Aorta (tissue), 5 donors: ENCODE measurements at places on chromosomes 1 and 21.

GRCh38 chr1:232355162-232356006 is 274.5 kb downstream of the SIPA1L2 start:
- no peak overlapping the region for H3K4me3 ChIP-seq
- no peaks in the 10 kb centered on the region for H3K4me1 ChIP-seq
- H3K27ac ChIP-seq = no peak overlapping the region

DNA sequence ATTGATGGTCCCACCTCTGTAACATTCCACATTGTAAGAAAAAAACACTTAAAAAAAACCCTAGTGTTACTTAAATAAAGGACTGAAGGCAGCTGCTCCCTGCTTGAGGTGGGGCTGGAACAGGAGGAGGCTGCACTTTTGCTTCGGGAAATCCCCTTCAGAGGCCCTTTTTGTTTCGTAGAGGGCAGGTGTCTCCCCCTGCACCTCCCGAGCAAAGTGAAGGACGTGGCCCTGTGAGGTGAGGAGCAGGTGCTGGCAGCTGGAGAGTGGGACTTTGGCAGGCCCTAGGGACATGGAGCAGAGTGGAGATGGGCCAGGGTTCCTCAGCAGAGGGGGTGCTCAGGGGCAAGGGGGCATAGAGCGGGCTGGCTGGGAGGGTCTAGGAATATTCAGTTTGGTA is 33.4 kb upstream of the WNT4 start:
- no peaks in the 10 kb centered on the region for H3K27me3 ChIP-seq
- DNase-seq = no peak
- no peaks in the 10 kb centered on the region for H3K36me3 ChIP-seq
- no peak overlapping the region for H3K4me3 ChIP-seq
- no peaks in the 10 kb centered on the region for H3K4me1 ChIP-seq

- no peaks in the 10 kb centered on the region for H3K27me3 ChIP-seq
- H3K27ac ChIP-seq = no peak overlapping the region
- no peak overlapping the region for H3K4me3 ChIP-seq
- no peaks in the 10 kb centered on the region for H3K36me3 ChIP-seq
- DNase-seq = no peak
- H3K4me1 ChIP-seq = no peaks in the 10 kb centered on the region
Observed at GRCh38 chr1:206050655-206051235, 2.2 kb upstream of the RHEX start.

GRCh38 chr21:14945176-14945575 is 119.6 kb downstream of the NRIP1 start:
- no peaks in the 10 kb centered on the region for H3K4me1 ChIP-seq
- no peak overlapping the region for H3K4me3 ChIP-seq
- H3K36me3 ChIP-seq = no peaks in the 10 kb centered on the region
- no peak overlapping the region for H3K27ac ChIP-seq
- H3K27me3 ChIP-seq = peaks cover 2% of the 10 kb centered on the region

DNA sequence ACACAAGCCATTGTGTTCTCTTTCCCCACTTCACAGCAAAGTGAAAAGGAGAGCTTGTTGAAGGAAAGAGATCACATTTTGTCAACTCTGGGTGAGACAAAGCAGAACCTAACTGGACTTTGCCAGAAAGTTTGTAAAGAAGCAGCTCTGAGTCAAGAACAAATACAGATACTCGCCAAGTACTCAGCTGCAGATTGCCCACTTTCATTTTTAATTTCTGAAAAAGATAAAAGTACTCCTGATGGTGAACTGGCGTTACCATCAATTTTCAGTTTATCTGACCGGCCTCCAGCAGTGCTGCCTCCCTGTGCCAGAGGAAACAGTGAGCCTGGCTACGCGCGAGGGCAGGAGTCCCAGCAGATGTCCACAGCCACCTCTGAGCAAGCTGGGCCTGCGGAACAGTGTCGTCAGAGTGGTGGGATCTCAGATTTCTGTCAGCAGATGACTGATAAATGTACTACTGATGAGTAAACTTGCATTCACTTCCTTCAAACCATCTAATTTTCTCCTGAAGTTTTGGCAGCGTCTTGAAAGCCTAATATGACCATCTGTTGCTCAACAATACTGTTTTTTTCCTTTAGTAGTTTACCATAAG is 43.7 kb downstream of the BACH1 start:
- DNase-seq = peak; percentile 70
- H3K4me3 ChIP-seq = no peak overlapping the region
- peaks cover 13% of the 10 kb centered on the region for H3K4me1 ChIP-seq
- no peaks in the 10 kb centered on the region for H3K27me3 ChIP-seq

GRCh38 chr1:82560566-82560965 is 759.8 kb downstream of the ADGRL2 start:
- no peaks in the 10 kb centered on the region for H3K36me3 ChIP-seq
- no peak for DNase-seq
- H3K27ac ChIP-seq = no peak overlapping the region
- no peak overlapping the region for H3K4me3 ChIP-seq
- H3K27me3 ChIP-seq = no peaks in the 10 kb centered on the region
- H3K4me1 ChIP-seq = peaks cover 6% of the 10 kb centered on the region

- no peaks in the 10 kb centered on the region for H3K4me1 ChIP-seq
- no peak for DNase-seq
- H3K4me3 ChIP-seq = no peak overlapping the region
- H3K36me3 ChIP-seq = peaks cover 5% of the 10 kb centered on the region
- H3K27ac ChIP-seq = no peak overlapping the region
Observed at GRCh38 chr1:236545621-236546169, 21.9 kb downstream of the LGALS8 start.

- H3K4me1 ChIP-seq = no peaks in the 10 kb centered on the region
- no peaks in the 10 kb centered on the region for H3K27me3 ChIP-seq
- no peaks in the 10 kb centered on the region for H3K36me3 ChIP-seq
- no peak for DNase-seq
Observed at GRCh38 chr1:51740652-51741051, 123.8 kb downstream of the OSBPL9 start.

DNA sequence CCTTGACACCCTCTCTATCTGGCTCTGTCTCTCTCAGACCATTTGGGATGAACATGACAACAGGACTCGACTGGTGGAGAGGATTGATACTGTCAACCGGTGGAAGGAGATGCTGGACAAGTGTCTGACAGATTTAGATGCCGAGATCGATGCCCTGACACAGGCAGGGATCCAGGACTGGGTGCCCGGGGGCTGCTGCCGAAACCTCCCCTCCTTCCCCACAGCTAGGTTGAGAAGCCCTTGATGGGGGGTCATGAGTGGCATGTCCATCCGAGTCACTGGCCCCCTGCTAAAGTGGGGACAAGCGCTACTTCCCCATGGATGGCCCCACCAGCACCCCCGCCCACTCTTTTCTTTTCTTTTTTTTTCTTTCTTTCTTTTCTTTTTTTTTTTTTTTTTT is 1.2 kb downstream of the TEKT2 start:
- no peak overlapping the region for H3K4me3 ChIP-seq
- no peaks in the 10 kb centered on the region for H3K27me3 ChIP-seq
- no peaks in the 10 kb centered on the region for H3K4me1 ChIP-seq
- DNase-seq = peak; percentile 24
- no peaks in the 10 kb centered on the region for H3K36me3 ChIP-seq

DNA sequence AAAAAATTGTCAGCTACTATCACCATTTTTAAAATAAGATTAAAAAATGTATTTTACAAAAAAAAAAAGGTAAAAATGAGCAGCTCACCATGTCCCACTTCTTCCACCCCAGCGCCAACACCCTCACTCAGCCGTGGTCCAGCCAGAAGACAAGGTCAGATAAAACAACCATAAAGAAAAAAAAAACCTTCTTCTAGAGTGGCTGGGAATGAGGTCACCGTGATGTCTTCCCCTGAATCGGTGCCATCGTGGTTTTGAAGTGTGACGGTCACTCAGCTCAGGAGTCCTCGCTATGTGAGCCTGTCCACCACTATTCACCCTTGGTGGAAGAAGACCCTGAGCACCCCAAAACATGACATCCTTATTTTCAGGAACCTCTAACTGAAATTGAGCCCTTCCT is 38.1 kb downstream of the B3GALT5 start:
- H3K4me3 ChIP-seq = no peak overlapping the region
- H3K36me3 ChIP-seq = no peaks in the 10 kb centered on the region
- H3K27me3 ChIP-seq = no peaks in the 10 kb centered on the region
- no peak for DNase-seq
- H3K4me1 ChIP-seq = no peaks in the 10 kb centered on the region

GRCh38 chr1:25538191-25538767 is 5.1 kb upstream of the LDLRAP1 start:
- H3K27me3 ChIP-seq = no peaks in the 10 kb centered on the region
- no peaks in the 10 kb centered on the region for H3K4me1 ChIP-seq
- no peak for DNase-seq
- H3K4me3 ChIP-seq = no peak overlapping the region
- H3K36me3 ChIP-seq = no peaks in the 10 kb centered on the region

- no peak for DNase-seq
- no peaks in the 10 kb centered on the region for H3K27me3 ChIP-seq
- H3K4me3 ChIP-seq = no peak overlapping the region
- H3K27ac ChIP-seq = no peak overlapping the region
Observed at GRCh38 chr1:104921525-104921924, 1171.8 kb downstream of the AMY1C start.

- no peaks in the 10 kb centered on the region for H3K27me3 ChIP-seq
- DNase-seq = no peak
- no peaks in the 10 kb centered on the region for H3K36me3 ChIP-seq
- peak within 1 kb of the TSS; percentile 37 for H3K4me3 ChIP-seq
- H3K27ac ChIP-seq = no peak within 1 kb of the TSS
- no peaks in the 10 kb centered on the region for H3K4me1 ChIP-seq
Observed at GRCh38 chr1:109687641-109688499, at the start of gene GSTM1. GSTM1 (plus strand) TSS chr1:109687817; CDS start chr1:109687874, 57 bp downstream.

GRCh38 chr1:217721692-217722091 is 90.5 kb downstream of the SPATA17 start:
- no peak overlapping the region for H3K27ac ChIP-seq
- no peak for DNase-seq
- H3K36me3 ChIP-seq = no peaks in the 10 kb centered on the region
- no peaks in the 10 kb centered on the region for H3K27me3 ChIP-seq

DNA sequence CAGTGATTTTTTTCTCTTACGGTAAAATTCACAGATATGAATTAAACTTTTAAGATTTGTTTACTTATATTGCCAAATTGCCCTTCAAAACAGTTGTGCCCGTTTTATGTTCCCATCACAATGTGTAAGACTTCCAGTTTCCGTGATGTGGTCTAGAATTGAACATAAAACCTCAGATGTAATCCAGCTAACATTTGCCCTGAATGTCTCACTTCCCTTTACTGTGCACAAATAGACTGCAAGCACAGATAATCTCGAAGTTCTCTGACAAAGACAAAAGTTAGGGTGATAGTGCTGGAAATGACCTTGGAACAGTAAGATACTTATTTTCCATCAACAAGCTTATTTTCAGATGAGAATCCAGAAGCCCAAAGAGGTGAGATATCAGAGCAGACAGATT is 177.5 kb downstream of the ZZZ3 start:
- DNase-seq = no peak
- no peaks in the 10 kb centered on the region for H3K36me3 ChIP-seq
- no peaks in the 10 kb centered on the region for H3K27me3 ChIP-seq
- no peak overlapping the region for H3K4me3 ChIP-seq

- no peaks in the 10 kb centered on the region for H3K36me3 ChIP-seq
- no peaks in the 10 kb centered on the region for H3K4me1 ChIP-seq
- DNase-seq = no peak
- H3K27me3 ChIP-seq = no peaks in the 10 kb centered on the region
- no peak overlapping the region for H3K4me3 ChIP-seq
Observed at GRCh38 chr1:50667710-50668356, 244.6 kb upstream of the DMRTA2 start.

- H3K4me3 ChIP-seq = no peak overlapping the region
- H3K36me3 ChIP-seq = no peaks in the 10 kb centered on the region
- H3K27me3 ChIP-seq = no peaks in the 10 kb centered on the region
- DNase-seq = no peak
Observed at GRCh38 chr1:213884942-213885341, 102.8 kb upstream of the PROX1 start.

GRCh38 chr1:63328122-63328521 is 5.8 kb downstream of the FOXD3 start:
- H3K27ac ChIP-seq = no peak overlapping the region
- no peaks in the 10 kb centered on the region for H3K4me1 ChIP-seq
- no peaks in the 10 kb centered on the region for H3K36me3 ChIP-seq
- H3K4me3 ChIP-seq = no peak overlapping the region
- DNase-seq = no peak

DNA sequence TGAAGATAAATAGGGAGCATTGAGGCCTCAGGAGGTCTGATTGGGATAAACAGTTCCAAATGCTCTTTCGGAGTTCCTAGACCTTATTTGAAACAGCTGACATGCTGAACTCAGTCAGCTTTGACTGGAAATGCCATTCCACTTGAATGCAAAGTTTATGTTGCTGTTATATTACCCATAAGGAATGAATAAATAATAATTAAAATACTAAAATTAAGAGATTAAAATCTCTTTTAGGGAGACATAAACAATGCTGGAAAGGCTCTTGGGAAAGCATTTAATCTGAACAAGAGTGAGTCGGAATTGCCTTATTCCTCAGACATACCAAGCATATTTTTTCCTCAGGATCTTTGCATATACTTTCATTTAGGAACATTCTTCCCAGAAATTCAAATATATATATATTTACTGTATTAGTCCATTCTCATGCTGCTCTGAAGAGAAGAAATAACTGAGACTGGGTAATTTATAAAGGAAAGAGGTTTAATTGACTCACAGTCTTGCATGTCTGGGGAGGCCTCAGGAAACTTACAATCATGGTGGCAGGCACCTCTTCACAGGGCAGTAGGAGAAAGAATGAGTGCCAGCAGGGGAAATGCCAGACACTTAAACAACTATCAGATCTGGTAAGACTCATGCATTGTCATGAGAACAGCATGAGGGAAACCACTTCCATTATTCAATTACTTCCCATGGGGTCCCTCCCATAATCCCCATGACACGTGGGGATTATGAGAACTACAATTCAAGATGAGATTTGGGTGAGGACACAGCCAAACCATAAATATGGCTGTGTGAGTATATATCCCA is 318.2 kb upstream of the PLXNA2 start:
- no peaks in the 10 kb centered on the region for H3K27me3 ChIP-seq
- no peak overlapping the region for H3K4me3 ChIP-seq
- no peaks in the 10 kb centered on the region for H3K36me3 ChIP-seq
- H3K27ac ChIP-seq = no peak overlapping the region
- no peak for DNase-seq

GRCh38 chr1:116581323-116581885 is 10.6 kb upstream of the CD58 start:
- no peak overlapping the region for H3K4me3 ChIP-seq
- H3K27ac ChIP-seq = no peak overlapping the region
- no peaks in the 10 kb centered on the region for H3K36me3 ChIP-seq

- H3K27me3 ChIP-seq = no peaks in the 10 kb centered on the region
- H3K36me3 ChIP-seq = no peaks in the 10 kb centered on the region
- no peak overlapping the region for H3K4me3 ChIP-seq
- no peak for DNase-seq
Observed at GRCh38 chr1:225750420-225750819, 27.2 kb upstream of the SRP9 start.

DNA sequence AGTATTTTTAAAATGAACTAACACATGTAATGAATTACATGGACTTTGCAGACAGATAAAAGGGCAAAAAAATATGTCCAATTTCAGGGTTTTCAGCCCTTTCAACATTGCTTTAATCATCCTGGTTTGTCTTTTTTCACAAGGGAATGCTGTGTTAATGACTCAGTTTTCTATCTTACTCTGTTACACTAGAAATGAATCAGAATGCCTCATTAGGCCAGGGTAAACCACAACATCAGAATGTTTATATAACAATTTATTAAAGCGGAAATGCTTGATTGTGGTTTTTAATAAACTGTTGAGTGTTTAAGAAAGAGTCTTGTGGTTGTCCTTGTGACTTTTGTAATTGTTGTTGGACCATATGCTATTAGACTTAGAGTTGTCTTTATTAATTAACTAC is 13.5 kb downstream of the GORAB start:
- no peak overlapping the region for H3K27ac ChIP-seq
- no peaks in the 10 kb centered on the region for H3K4me1 ChIP-seq
- no peak overlapping the region for H3K4me3 ChIP-seq
- peaks cover 6% of the 10 kb centered on the region for H3K36me3 ChIP-seq
- H3K27me3 ChIP-seq = no peaks in the 10 kb centered on the region
